SW 1271 (cell line): ENCODE measurements at places on chromosomes 2 and 18.

DNA sequence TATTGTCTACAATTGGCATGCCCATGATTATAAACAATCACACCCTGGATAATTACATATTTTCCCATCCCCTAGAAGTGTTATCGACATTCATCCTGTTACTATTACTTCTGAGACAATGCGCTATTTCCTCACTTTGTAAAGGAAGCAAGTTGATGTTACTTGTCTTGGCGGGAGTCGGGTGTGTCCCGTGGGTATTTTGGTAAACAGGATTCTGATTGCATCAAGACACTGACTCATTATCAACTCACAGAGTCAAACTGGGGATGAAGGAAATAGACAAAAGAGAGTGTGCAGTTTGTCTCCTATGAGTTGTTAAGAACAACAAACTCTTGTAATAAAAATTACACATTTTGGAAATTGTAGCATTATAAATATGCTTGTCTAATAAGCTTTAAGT, 142.7 kb downstream of the GALR1 start:
- no peak for DNase-seq

DNA sequence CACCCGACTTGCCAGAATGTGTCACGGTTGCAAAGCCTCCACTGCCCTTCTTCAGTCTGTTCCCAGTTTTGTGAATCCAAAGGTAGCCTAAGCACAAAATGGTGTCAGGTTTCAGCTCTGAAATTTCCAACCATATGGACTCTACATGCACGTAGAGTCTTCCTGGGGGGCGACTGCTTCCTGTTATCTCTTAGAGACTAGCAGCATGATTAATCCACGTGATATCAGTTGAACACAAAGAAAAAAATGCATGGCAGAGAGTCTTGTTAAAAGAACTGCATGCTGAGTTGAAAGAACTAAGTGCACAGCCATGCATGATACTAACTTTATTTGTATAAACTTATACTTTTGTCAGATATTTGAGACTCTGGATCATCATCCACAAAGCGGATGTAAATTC, 404.4 kb downstream of the SOCS6 start:
- DNase-seq = no peak

- no peak for DNase-seq
Observed at GRCh38 chr2:16314001-16314400, 351.6 kb downstream of the CYRIA start.

GRCh38 chr2:160210599-160211138, 10.6 kb upstream of the ITGB6 start:
- peak; percentile 56 for DNase-seq

DNA sequence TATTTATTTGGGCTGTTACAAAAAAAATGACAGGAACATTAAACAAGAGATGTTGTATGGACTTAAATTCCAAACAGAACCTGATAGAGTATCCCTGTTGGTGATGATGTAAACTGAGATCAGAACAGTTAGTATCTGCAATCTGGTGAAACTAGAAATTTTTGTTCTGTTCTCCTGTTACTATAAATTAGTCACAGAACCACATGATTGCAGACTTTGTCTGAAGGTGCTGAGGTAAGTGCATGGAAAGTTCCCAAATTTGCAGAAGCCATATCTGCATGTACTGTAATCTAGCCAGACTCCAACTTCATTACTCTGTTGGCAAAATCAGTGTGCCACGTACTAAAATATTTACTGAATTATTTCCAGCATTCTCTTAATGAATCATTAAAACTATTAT, 516.3 kb upstream of the FSIP2 start:
- no peak for DNase-seq

DNA sequence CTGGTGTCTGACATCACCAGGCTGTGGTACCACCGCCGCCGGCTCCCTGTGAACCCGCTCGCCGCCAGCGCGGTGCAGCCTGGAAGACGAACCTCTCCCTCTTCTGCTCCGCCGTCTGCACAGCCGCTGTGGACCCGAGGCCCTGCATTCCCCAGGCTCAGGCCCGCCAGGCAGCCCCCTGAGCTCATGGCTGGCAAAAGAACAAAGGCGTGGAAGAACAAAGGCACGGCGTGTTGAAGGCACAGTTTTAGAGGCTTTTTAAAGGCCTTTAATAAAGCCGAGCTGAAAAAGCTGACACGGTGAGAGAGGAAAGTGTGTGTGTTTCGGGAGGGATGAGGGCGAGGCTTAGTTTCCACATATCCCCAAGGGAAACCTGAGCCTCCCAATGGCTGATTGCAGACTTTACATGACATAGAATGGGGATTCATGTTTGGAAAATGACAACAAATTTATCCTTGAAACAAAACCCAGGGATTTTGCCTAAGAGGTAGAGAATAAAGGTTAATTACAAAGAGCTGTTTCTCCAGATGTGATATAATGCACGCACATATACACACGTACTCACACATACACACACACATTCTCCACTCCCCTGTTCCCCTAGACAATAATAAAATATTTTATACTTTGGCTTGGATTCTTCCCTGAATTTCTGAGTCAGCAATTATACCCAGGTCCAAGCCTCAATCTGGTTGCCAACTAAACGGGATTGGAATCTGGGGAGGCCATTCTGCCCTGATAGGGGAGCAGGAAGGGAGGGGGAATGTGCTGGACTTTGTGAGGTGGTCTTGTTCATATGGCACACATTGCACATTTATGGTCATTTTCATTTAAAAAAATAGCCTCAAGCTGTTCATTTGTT, 39.7 kb downstream of the RFX8 start:
- no peak for DNase-seq

GRCh38 chr2:24449344-24449743, 41.7 kb upstream of the NCOA1 start:
- no peak for DNase-seq

- DNase-seq = no peak
Observed at GRCh38 chr2:45330637-45331409, 280.2 kb downstream of the SRBD1 start.

DNA sequence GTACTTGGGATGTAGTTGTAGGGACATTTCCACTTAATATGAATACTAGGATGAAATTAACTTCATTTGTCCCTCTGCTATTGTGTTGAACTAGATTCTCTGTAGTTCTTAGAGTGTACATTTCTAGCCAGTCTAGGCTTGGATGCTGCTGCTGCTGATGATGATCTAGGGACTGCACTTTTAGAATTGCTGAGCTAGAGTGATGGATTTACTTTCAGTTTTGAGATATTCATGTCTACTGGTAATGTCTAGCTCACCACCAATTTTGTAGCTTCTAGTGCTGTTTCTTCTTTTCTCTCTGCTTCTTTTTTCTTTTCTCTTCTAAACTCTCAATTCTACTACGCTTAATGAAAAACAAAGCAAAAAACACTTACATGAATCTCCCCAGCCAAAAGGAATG, 49.4 kb downstream of the MRPS9 start:
- DNase-seq = no peak

DNA sequence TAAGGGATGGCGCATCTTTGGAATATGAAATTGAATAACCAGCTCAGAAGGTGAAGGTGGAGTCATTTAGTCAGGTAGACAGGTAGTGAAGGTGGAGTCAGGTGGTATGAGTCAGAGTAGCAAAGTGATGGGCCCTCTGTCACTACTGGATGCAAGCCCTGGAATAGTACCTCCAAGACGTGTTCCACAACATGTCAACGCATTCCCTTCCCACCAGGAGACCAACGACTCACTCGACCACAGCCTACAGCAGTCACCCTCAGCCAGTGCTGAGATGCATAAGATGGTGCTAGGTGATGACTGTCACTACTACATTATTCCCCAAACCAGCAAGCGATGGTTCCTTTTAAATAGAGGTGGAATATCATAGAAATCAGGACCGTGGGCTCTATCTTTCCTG, 6.8 kb downstream of the CPLX4 start:
- DNase-seq = no peak

DNA sequence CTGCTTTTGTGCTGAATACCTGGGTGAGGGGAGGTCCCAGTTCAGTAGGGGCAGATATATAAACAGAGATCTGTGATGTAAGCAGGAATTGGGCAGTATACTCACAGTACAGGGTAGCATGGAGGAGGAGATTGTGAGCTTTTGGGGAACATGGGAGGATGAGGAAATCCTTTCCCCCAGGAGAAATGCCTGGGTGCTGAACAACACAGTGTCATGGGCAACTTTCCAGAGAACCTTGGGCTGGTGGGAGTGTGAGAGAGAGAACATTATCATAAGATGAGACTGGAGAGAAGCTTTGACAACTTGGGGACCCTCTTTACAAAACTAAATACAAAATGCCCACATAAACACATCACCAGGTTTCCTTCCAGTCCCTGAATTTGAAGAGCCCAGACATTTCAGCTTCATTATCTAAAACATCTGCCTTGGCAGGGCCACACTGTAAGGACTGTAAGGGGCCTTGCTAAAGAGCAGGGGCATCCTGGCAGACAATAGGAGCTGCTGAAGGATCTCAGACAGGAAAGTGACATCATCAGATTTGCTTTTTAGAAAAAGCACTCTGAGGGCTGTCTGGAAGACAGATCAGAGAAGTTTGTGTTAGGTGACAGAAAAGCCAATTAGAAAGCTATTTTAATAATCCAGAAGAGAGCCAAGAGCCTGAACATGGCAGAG, 303.1 kb upstream of the FBXO11 start:
- DNase-seq = no peak

GRCh38 chr2:18047896-18048657, 169.6 kb downstream of the KCNS3 start:
- DNase-seq = no peak

DNA sequence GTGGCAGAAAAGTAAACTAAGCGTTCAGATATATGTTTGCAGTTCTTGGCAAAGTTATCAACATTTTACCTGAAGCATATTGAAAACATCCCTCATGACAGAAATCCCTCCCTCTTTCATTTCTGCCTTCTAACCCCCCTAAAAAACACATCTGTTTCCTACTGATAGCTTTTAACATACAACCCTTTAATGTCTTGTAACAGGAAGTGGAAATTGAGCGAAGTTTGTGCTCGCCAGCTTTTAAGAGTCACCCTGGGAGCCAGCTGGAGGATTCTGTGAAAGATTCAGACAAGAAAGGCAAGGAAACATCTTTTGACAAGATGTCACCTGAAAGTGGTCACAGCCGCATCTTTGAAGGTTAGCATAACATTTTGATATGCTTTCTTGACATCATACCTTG, 247.4 kb downstream of the XIRP2 start:
- DNase-seq = no peak

GRCh38 chr2:43553341-43553855, 42.4 kb downstream of the THADA start:
- no peak for DNase-seq

GRCh38 chr2:113324684-113325160, 46.0 kb upstream of the PAX8 start:
- peak; percentile 56 for DNase-seq

- DNase-seq = no peak
Observed at GRCh38 chr2:190121971-190122370, 59.4 kb upstream of the MSTN start.

- no peak for DNase-seq
Observed at GRCh38 chr18:30522288-30522929, 520.1 kb downstream of the DSC3 start.

DNA sequence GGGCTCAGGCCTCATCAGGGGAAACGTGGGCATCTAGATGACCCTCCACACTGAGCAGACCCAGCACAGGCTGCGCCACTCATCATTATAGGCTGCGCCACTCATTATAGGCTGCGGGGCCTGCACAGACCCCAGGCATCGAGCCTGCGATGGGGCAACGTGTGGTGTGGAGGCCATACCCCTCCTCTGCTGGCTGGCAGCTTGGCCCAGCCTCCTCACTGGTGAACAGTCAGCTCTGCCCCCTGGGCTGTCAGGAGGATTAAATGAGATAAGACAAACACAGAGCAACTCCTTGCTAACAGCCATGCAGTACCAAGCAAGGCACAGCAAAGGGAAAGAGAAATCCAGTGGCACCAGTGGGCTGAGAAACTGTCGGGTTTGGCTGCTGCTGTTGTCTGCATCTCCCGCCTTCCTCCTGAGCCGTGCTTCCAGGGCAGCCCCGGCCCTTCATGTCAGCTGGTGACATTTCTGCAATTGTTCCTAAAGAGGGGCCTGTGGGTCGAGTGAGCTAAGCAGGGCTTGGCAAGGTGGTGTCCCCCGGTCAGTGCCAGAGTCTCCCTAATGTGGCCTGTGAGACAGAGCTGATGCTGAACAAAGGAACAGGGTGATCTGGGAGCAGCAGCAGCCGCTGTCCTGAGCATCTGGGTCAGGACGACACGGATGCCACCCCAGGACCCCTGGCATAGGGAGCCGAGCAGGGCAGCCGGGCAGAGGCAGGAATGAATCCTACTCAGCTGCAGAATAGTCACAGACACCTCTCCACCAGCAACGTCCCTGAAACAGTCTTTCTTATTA, 48.7 kb downstream of the RRM2 start:
- DNase-seq = no peak

DNA sequence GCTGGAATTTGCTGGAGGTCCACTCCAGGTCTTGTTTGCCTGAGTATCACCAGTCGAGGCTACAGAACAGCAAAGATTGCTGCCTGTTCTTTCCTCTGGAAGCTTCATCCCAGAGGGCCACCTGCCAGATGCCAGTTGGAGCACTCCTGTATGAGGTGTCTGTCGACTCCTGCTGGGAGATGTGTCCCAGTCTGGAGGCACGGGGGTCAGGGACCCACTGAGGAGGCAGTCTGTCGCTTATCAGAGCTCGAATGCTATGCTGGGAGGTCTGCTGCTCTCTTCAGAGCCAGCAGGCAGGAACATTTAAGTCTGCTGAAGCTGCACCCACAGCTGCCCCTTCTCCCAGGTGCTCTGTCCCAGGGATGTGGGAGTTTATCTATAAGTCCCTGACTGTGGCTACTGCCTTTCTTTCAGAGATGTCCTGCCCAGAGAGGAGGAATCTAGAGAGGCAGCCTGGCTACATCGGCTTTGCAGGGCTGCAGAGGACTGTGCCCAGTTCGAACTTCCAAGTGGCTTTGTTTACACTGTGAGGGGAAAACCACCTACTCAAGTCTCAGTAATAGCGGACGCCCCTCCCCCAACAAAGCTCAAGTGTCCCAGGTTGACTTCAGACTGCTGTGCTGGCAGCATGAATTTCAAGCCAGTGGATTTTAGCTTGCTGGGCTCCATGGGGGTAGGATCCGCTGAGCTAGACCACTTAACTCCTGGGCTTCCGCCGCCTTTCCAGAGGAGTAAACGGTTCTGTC, 301.1 kb downstream of the ERBB4 start:
- DNase-seq = no peak

- DNase-seq = no peak
Observed at GRCh38 chr2:32947484-32948143, 861 bp downstream of the LTBP1 start.

GRCh38 chr18:8708670-8709069, 3.3 kb downstream of the MTCL1 start:
- DNase-seq = no peak

- DNase-seq = no peak
Observed at GRCh38 chr18:69222089-69222488, 178.6 kb upstream of the DOK6 start.

DNA sequence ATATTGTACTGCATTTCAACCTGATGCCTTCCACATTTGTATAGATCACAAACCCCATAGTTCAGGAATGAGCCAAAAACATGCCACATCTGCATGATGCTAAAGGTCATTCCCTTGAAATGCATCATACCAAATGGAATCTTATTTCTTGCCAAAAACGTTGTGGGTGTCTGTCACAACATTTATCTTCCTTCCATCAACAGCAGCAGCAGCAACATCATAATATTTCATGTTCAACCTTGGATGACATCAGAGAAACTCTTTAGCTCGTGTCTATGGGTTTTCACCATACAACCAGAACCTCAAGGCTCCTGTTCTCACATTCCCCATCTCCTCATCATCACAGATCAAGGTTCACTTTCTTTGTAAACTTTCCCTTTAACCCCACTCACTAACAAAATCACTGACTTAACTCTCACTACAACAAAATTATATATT, 221.3 kb upstream of the CTAGE1 start:
- peak; percentile 30 for DNase-seq
